Activated CD4-positive, alpha-beta T cell treated with anti-CD3 and anti-CD28 coated beads, Interleukin-2, amount 50 U/mL, for 1 hour (primary cell): ENCODE measurements at places on chromosomes 6 and 20.

GRCh38 chr6:81561731-81562130 lies 190.8 kb downstream of the TENT5A start:
- DNase-seq, result no peak

- DNase-seq, result no peak
Observed at GRCh38 chr6:14882394-14883026, 363.4 kb upstream of the JARID2 start.

GRCh38 chr6:43454696-43455530 lies 435 bp downstream of the DLK2 start:
- peak; percentile 20 for DNase-seq

DNA sequence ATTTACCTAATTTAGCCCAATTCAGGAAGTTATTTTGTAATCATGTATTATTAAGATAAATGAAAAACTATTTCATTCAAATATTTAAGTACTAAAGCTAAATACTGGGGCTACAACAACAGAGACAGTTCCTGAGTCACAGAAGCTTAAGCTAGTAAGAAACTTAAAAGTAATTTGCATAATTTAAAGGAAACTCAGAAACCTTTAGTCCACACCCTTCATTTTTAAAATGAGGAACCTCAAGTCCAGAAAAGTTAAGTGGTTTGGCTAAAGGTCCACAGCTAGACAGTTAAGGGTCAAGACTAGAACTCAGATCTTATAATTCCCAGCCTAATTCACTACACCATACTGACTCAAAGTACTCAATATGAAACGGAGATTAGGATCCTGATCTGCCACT lies 7.2 kb downstream of the LMBRD1 start:
- no peak for DNase-seq

DNA sequence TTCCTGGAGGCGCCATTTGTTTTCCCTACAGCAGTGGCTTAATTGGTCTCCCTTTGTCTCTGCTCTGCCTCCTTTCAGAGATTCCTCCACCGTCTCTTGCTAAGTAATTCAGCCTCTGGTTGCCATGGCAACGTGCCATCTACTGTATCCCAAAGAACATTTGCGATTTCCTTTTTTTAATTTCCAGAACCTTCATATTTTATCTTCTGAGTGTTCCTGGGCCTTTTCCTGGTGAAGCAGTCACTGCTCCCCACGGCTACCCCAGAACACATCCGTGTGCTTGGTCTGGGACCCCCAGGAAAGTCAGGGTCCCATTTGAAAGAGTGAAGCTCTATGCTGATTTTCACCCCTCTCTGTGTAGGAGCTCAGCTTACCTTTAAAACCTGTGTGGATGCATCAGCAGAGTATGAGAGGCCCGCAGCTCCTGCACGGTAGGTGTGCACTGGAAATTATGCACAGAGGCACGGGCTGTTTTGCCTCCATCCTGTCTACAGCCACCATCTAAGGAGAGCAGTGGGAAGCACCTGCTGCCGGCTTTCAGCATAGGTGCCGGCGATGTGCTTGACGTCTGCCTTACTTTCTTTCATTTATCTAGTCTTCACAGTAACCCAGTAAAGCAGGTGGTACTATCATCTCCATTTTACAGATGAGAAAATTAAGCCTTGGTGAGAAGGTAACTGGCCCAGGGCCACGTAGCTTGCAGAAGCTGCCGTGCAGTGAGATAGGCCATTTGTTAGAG lies 122.8 kb downstream of the SYCP2 start:
- DNase-seq, result no peak

DNA sequence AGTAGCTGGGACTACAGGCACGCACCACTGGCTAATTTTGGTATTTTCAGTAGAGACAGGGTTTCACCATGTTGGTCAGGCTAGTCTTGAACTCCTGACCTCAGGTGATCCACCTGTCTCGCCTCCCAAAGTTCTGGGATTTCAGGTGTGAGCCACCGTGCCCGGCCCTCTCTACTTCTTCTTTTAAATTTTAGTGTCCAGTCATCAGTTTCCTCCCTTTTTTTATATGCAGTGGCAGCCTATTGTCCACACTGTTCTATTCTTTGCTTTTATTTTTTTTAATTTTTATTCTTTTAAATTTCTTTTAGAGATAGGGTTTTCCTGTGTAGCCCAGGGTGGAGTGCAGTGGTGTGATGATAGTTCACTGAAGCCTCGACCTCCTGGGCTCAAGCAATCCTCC lies 12.3 kb downstream of the EFCAB8 start:
- DNase-seq, result no peak

- no peak for DNase-seq
Observed at GRCh38 chr6:89859744-89860143, 30.1 kb downstream of the CASP8AP2 start.

- peak; percentile 72 for DNase-seq
Observed at GRCh38 chr6:33768644-33769120, 20.2 kb downstream of the LEMD2 start.

- DNase-seq, result no peak
Observed at GRCh38 chr6:63447134-63447533, 125.1 kb upstream of the LOC128125822 start.

- no peak for DNase-seq
Observed at GRCh38 chr6:120908767-120909166, 425.5 kb downstream of the TBC1D32 start.

GRCh38 chr20:58127701-58128111 lies 100.7 kb downstream of the ANKRD60 start:
- DNase-seq, result no peak

- no peak for DNase-seq
Observed at GRCh38 chr6:43937236-43938177, 167.5 kb downstream of the VEGFA start.

DNA sequence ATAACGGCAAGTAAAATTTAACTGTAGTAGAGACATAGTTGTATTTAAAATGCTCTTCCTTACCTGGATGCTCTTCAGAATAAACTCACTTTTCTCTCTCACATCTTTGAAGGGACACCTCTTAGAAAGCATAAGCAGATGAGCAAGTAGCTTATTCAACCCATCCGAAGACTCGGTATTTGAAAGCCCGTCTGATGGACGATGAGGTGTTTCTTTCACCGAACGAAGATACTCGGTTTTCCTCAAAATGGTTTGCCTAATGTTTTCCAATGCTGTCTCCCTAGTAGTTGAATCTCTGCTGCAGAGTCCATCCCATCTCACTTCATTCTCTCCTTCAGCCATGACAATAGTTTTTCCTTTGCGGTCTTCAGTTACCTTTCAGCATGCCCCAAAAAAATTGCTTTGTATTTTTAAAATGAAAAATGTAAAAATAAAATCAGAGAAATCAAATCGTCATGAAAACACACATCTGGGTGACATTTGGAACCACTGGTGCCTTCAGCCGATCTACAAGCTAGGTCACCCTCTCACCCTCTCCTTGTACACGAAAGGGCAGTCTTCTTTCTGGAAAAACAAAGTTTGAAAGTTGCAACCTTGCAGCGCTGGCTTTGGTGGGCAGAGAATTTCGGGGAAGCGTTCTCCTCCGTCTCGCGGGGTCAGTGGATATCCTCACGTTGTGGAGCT lies 772 bp downstream of the SESN1 start:
- DNase-seq, result no peak

- no peak for DNase-seq
Observed at GRCh38 chr6:150417250-150417649, 48.4 kb downstream of the IYD start.

- DNase-seq, result peak; percentile 39
Observed at GRCh38 chr6:156953479-156954146, 176.4 kb downstream of the ARID1B start.

GRCh38 chr6:94464018-94464510 lies 1044.7 kb upstream of the EPHA7 start:
- DNase-seq, result no peak

GRCh38 chr6:122248844-122249243 lies 150.6 kb upstream of the HSF2 start:
- DNase-seq, result no peak

DNA sequence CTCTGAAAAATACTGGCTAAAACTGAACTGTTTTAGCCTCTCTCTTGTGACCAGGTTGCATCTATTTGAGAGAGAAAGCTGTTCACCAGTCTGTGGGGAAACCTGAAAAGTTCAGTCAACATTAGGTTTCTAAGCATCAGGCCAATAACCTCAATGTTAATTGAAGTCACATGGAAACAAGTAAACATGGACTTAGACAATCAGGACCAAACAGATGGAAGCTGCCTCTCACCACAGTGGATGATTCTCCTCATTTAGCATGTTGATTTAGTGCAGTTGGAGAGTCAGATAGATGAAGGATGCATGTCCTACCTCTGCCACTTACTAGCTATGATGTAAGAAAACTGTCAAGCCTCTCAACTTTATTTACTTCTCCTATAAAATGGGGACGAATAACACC lies 18.2 kb downstream of the SCGN start:
- DNase-seq, result no peak

GRCh38 chr6:9248133-9248532 lies 812.8 kb upstream of the SLC35B3 start:
- DNase-seq, result no peak

DNA sequence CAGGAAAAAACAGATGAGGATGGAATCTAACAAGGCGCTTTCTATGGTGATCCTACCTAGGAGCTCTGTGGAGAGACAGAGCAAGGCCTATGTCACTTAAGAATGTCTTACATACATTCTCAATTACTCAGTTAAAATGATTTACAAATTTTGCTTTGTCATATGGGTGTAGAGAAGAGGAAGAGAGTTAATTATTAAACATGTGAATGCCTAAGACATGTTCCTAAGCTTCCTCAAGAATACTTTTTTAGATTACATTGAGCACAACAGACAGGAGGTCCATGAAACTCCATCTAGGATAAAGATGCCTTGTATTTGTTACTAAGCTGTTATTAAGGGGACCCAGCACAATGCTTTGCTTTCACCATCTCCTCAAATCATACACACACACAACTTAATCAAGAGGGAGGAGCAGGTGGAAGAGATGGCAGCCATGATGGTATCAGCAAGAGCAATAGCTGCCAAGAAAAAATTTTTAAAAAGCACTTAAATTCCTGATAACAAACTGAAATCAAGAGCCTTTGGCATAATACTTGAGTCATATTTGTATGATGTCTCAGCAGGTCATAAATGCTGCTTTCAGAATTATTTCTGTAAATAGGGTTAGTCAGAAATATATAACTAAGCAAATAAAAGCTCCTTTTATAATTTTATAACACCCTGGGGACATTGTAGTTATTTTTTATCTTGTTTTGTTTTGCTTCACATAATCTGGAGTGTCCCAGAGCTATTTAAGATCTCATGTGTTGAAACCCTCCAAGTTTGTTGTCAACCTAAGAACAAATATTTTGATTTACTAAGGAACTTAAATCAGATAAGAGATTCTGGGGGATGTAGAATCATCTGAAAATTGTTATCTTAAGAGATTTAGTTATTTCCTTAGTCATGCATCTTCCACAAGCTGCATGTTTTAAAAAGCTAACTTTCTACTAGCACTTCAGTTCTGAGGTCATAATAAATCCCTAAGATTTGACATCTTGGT lies 70.0 kb upstream of the CD2AP start:
- DNase-seq, result no peak
